ENCODE measurements at places on chromosomes 3 and 15.

GRCh38 chr3:185187391-185187790, 34.5 kb upstream of the C3orf70 start:
- DNase-seq, result no peak

DNA sequence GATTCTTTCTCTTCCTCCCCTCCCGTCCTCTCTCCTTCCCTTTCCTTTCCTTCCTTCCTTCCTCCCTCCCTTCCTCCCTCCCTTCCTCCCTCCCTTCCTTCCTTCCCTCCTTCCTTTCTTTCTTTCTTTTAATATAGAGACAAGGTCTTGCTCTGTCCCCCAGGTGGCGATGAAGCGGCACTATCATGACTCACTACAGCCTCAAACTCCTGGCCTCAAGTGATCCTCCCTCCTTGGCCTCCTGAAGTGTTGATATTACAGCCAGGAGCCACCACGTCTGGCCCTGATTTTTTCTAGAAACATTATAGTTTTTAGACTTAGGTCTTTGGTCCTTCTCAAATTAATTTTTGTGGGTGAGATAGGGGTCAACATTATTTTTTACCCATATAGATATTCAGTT, 15.5 kb downstream of the GRM2 start:
- DNase-seq, result no peak

GRCh38 chr3:178718995-178719635, 182.9 kb downstream of the KCNMB2 start:
- DNase-seq, result no peak

DNA sequence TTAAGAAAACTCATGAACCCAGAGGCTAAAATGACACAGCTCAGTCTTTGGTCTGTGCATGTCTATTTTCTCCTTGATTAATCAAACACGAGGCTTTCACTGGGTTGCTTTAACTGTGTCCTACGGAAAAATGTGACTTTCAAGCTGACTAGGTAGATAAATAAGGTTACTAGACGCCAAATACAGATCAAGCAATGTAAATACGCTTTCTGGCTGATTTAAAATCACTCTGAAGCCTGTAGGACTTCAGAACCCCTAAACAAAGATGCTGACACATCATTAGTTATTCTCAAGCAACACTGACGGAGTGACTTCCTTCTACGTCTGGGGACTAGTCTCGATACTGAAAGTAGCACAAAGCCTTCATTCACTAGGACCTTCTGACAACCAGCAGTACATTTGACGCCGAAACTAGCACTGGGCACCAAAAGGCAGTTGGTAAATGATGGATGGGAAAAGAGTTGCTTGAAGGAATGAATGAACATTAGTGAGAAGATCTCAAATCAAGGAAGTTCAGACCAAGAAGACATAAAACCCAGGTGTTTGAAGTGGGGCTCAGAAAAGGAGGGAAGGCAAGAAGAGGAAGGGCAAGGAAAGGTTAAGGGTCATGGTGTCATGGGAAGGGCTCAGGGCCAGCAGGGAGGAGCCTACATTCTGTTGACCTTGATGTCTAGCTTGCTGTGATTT, 67.1 kb upstream of the CDV3 start:
- no peak for DNase-seq

- DNase-seq, result no peak
These were observed 227.7 kb downstream of the FOXP1 start for GRCh38 chr3:71355862-71356261.

DNA sequence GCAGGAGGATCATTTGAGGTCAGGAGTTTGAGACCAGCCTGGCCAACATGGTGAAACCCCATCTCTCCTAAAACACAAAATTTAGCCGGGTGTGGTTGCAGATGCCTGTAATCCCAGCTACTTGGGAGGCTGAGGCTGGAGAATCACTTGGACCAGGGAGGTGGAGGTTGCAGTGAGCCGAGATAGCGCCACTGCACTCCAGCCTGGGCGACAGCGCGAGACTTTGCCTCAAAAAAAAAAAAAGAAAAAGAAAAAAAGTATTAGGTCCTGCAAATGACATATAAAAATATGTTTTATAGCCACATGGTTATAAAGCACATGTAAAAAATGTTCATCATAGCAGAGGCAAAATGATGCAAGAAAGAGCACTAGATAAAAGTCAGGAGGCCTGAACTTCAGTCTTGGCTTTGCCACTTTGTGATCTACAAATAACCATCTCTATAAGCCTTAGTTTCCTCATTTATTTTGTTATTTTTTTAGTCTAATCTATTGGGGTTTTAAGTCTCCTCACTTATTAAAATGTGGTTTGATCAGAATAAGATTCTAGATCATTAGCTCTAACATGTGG, 4.9 kb downstream of the SLC12A6 start:
- DNase-seq, result no peak

DNA sequence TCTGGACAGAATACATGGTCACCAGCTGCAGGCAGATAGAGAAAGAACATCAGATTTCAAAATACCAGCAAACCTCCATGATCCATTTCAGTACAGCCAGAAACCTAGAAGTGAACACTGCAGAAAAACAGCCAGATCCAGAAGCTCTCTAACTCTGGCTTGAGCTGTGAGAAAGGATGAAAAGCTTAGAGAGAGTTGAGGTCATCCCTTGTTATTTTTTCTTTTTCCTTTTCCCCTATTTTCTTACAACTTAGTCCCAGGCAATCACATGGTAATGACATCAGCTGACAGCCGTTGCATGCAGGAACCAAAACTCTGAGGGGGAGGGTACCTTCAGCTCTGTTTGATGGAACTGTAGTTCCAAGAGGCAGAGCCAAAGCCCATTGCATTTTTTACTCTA, 113.2 kb downstream of the TCF12 start:
- DNase-seq, result no peak

GRCh38 chr3:194142156-194142910, 6.4 kb downstream of the HES1 start:
- DNase-seq, result no peak

GRCh38 chr3:85571835-85572234, 613.0 kb downstream of the CADM2 start:
- no peak for DNase-seq

DNA sequence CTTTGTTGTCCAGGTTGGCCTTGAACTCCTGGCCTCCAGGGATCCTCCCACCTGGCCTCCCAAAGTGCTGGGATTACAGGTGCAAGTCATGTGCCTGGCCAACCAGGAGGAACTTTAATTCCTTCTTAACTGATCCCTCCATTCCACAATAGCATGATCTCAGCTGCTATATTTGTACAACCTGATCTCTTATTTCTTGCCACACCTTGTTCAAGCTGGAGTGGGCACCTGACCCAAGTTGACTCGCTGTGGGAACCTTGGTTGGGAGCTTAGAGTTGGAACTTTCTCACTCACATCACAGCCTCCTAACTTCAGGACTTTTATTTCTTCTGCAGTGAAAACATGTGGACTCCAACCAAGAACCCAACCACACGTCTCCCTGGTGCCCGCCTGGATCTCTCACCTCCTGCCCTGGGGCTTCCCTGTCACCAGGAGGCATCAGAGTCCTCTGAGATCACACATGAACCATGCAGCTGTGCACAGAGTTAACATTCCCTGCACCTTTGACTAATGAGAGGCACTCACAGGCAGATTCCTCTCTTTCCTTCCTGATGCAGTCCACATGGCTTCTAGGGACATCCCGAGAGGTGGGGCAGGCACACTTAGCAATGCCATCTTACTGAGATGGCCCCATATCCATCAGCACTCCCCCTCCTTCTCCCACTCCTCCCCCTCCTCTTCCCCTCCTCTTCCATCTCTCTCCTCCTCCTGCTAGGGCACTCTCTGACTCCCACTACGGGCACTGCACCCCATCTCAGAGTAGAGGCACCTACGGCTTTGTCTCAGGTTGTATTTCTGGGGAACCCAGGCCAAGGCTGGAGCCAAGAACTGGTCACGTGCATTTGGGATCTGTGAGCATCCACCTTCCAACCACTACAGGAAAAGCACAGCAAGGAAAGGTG, 9.7 kb upstream of the CYFIP1 start:
- no peak for DNase-seq

- DNase-seq, result no peak
These were observed 4.5 kb downstream of the NDUFB5 start for GRCh38 chr3:179608931-179609720.
